ENCODE measurements at places on chromosomes 4 and X.

GRCh38 chr4:53767482-53767881, 176.2 kb upstream of the LNX1 start:
- no peak for DNase-seq

DNA sequence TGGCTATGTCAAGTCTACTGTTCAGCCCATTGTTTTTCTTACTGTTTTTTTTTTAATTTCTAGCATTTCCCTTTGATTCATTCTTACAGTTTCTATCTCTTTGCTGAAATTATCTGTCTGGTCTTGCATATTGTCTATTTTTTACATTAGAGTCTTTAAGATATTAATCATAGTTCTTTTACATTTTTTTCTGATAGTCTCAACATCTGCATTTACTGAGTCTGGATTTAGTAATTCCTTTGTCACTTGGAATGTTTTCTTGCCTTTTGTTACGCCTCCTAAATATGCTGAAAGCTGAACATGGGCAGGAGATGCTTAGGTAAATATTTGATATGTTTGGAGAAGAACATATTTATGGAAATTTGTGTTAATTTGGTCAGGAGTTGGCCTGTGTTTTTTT, 10.4 kb downstream of the JADE3 start:
- no peak for DNase-seq

DNA sequence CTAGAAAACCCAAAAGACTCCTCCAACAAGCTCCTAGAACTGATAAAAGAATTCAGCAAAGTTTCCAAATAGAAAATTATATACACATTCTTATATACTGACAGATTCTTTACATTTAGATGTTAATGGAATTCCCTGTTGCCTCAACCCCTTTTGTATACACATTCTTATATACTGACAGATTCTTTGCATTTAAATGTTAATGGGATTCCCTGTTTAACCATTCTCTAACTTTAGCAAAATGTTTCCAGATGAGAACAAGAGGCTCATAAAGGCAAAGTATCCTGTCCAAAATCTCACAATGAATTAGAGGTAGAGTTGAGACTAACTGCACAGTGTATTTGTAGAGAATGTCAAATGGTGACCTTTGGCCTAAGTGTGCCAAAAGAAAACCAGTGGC, 23.1 kb upstream of the AR start:
- no peak for DNase-seq

DNA sequence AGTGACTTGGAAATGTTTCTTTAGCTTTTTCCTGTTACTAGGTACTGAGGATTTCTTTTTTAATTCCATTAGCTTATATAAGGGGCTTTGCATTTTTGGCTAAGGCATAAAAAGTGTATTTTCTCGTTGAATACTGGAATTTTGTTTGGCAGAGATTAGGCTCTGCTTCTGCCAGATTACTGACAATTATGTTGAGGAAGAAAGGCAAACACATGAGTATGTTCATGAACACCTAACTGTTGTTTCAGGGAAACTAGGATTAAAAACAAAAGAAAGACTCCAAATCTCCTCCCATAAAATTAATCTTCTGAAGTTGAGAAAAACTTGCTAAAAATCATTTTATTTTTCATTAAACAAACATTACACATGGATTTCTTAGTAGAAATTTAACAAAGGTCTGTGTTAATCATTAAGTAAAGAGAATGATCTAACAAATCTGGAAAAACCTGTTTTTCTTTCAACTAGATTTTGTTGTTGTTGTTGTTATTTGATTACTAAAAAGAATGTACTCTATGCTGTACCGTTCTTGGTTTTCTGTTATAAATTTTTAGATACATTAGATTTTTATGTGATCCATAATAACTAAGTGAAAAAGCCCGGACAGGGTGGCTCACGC, 43.3 kb upstream of the STAG2 start:
- no peak for DNase-seq

DNA sequence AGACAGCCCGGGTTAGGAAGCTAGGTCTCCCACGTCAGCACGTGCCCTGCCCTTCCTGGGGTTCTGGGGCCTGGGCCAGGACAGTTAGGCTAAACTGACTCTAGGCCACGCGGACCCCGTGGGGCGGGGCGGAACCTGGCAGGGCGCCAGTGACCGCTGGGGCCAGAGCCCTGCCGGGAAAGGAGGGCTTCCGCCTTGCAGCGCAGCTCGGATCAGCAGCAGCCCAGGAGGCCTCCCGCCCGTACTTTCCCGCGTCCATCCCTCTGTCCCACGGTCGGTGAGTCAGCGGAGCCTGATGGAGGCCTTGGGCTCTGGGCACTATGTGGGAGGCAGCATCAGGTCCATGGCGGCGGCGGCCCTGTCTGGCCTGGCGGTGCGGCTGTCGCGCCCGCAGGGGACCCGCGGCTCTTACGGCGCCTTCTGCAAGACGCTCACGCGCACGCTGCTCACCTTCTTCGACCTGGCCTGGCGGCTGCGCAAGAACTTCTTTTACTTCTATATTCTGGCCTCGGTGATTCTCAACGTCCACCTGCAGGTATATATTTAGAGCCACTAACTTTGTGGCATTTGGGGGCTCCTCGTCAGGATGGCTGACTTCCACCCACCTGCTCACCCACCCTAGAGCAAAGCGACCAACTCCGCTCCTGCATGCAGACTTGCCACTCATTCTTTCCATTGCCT, at the start of gene SMIM10:
Gene SMIM10 (plus strand): TSS at position 191 of the 681 bp plus-strand sequence. CDS start 105 bp downstream, at position 296.
- no peak for DNase-seq
